ENCODE measurements at places on chromosomes 4 and X.

- no peak overlapping the region for H3K27ac ChIP-seq
- no peak for DNase-seq
- H3K4me1 ChIP-seq = no peaks in the 10 kb centered on the region
Observed at GRCh38 chr4:154602404-154603020, 9.9 kb downstream of the FGG start.

- DNase-seq = no peak
- H3K27ac ChIP-seq = no peak overlapping the region
- no peaks in the 10 kb centered on the region for H3K4me1 ChIP-seq
- no peak overlapping the region for H3K4me3 ChIP-seq
- no peaks in the 10 kb centered on the region for H3K36me3 ChIP-seq
Observed at GRCh38 chr4:123739806-123740205, 343.2 kb downstream of the SPRY1 start.

GRCh38 chr4:147309434-147309833 is 171.5 kb upstream of the EDNRA start:
- no peaks in the 10 kb centered on the region for H3K4me1 ChIP-seq
- H3K4me3 ChIP-seq = no peak overlapping the region
- DNase-seq = no peak

DNA sequence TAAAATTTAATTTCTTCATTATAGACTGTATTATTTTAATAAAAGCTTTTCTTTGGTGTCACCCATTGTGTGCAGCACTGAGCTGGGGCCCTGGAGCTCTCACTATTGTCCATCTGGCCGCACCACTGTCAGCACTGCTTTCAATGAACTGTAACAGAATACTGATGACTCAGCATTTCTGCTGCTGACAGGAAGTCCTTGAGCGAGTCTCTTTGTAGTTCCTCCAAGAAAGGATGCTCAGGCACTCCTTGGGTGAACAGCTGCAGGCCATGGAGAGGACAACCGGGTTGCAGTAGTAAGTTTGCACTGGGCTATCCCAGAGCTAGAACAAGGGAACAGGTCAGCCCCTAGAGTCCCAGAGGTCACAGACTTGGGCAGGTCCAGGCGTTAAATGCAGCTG is 81.6 kb downstream of the SORBS2 start:
- no peaks in the 10 kb centered on the region for H3K27me3 ChIP-seq
- H3K27ac ChIP-seq = peak overlapping the region; percentile 49
- no peak overlapping the region for H3K4me3 ChIP-seq
- peaks cover 2% of the 10 kb centered on the region for H3K4me1 ChIP-seq
- no peak for DNase-seq

GRCh38 chr4:85939595-85939994 is 420.3 kb downstream of the MAPK10 start:
- DNase-seq = no peak
- no peaks in the 10 kb centered on the region for H3K4me1 ChIP-seq
- no peaks in the 10 kb centered on the region for H3K36me3 ChIP-seq
- H3K4me3 ChIP-seq = no peak overlapping the region
- no peak overlapping the region for H3K27ac ChIP-seq
- no peaks in the 10 kb centered on the region for H3K27me3 ChIP-seq

- no peak for DNase-seq
- H3K4me3 ChIP-seq = no peak overlapping the region
- H3K4me1 ChIP-seq = no peaks in the 10 kb centered on the region
- no peak overlapping the region for H3K27ac ChIP-seq
Observed at GRCh38 chrX:7254144-7254543, 106.2 kb upstream of the PUDP start.

GRCh38 chr4:84631573-84631972 is 48.6 kb downstream of the CDS1 start:
- no peaks in the 10 kb centered on the region for H3K4me1 ChIP-seq
- no peak for DNase-seq
- H3K36me3 ChIP-seq = no peaks in the 10 kb centered on the region
- no peaks in the 10 kb centered on the region for H3K27me3 ChIP-seq

DNA sequence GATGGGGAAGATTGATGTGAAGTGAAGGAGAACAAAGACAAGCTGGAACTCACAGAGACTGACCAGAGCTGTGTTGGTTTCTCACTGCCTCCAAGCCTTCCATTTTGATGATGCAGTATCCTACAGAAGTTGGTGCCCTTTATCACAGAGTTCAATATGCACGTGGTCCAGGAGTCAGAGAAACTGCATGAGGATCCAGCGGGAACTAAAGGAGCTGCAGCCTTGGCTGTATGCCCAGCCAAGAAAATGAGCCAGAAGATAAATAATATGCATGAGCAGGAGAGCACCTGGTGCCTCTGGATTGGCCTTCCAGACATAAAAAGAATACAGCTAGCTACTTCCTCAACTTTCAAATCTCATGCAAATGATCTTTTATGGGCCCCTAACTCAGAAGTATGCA is 44.3 kb upstream of the DCLK2 start:
- no peak for DNase-seq
- no peaks in the 10 kb centered on the region for H3K27me3 ChIP-seq
- H3K36me3 ChIP-seq = no peaks in the 10 kb centered on the region
- H3K4me1 ChIP-seq = no peaks in the 10 kb centered on the region
- no peak overlapping the region for H3K4me3 ChIP-seq

GRCh38 chr4:42627885-42628646 is 28.8 kb downstream of the ATP8A1 start:
- no peaks in the 10 kb centered on the region for H3K27me3 ChIP-seq
- no peak overlapping the region for H3K27ac ChIP-seq
- no peaks in the 10 kb centered on the region for H3K36me3 ChIP-seq
- H3K4me3 ChIP-seq = no peak overlapping the region
- DNase-seq = no peak

DNA sequence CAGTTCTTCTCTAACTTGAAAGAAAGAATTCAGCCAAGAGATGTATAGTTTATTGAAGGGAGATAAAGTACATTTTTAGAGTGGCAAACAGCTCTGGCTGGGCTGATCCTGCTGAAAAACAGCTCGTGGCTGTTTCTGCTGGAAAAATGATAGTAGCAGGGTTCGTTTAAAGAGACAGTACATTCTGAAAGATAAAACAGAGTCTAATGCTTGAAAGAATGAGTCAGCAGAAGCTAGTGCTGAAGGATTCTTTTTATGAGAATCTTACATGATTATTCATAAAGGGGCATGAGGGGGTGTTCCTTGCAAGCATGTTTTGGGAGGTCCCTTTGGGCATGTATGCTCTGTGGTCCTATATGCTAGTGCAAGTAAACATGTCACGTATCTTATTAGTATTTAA is 790.0 kb downstream of the PCDH18 start:
- H3K4me3 ChIP-seq = no peak overlapping the region
- no peaks in the 10 kb centered on the region for H3K4me1 ChIP-seq
- no peaks in the 10 kb centered on the region for H3K36me3 ChIP-seq
- H3K27me3 ChIP-seq = no peaks in the 10 kb centered on the region
- no peak overlapping the region for H3K27ac ChIP-seq

- DNase-seq = no peak
- H3K4me3 ChIP-seq = no peak overlapping the region
- no peaks in the 10 kb centered on the region for H3K4me1 ChIP-seq
- no peak overlapping the region for H3K27ac ChIP-seq
- H3K36me3 ChIP-seq = no peaks in the 10 kb centered on the region
- no peaks in the 10 kb centered on the region for H3K27me3 ChIP-seq
Observed at GRCh38 chr4:71584585-71584984, 199.3 kb downstream of the GC start.

- H3K27me3 ChIP-seq = no peaks in the 10 kb centered on the region
- no peaks in the 10 kb centered on the region for H3K36me3 ChIP-seq
- H3K4me1 ChIP-seq = no peaks in the 10 kb centered on the region
- no peak overlapping the region for H3K27ac ChIP-seq
Observed at GRCh38 chrX:28979877-28980276, 392.6 kb downstream of the IL1RAPL1 start.

GRCh38 chrX:134631426-134632346 is 26.6 kb downstream of the PLAC1 start:
- H3K4me1 ChIP-seq = no peaks in the 10 kb centered on the region
- DNase-seq = peak; percentile 4
- H3K36me3 ChIP-seq = no peaks in the 10 kb centered on the region

All from prostate gland (tissue), 2 donors.